ENCODE measurements at places on chromosomes 7 and 10.

DNA sequence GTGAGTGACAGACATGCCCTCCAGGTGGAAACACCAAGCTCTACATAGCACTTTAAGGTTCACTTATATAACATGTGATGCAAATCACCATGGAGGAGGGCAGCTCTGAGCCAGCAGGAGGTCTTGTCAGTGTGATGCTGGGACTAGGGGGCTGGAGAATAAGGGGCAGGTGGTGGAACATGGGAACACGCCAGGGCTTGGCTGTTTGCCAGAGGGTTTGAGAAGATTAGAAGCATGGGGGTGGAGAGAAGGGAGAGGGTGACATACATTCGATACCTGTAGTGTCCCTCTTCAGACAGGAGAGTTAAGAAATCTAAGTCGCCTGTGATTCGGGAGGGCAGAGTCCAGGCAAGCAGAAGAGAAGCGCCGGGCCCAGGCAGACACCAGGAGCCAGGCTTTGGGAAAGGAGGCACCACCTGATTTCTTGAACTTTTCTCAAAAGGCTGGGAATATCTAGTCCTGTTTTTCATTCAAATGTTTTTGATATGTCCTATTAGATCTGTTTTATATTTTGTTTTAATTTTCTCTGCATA lies 16.9 kb upstream of the LAMB4 start:
- DNase-seq: no peak

DNA sequence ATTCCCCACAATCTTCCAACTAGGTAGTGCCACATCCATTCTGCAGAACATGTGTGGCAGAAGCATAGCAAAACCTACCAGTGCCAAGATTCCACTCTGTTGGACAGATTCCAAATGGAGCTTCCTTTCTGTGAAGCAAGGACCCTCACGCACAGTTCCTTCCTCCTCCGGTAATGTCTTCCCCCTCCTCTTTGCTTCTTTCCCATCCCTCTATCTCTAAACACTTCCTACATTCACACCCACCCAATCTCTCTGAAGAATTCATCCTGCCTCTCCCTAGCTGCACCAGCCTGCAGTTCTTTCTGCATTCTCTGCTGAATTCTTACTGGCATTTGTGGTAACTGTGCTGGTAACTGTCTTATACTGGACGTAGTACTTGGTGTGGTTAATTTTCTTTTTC lies 124.9 kb downstream of the RNLS start:
- no peak for DNase-seq

DNA sequence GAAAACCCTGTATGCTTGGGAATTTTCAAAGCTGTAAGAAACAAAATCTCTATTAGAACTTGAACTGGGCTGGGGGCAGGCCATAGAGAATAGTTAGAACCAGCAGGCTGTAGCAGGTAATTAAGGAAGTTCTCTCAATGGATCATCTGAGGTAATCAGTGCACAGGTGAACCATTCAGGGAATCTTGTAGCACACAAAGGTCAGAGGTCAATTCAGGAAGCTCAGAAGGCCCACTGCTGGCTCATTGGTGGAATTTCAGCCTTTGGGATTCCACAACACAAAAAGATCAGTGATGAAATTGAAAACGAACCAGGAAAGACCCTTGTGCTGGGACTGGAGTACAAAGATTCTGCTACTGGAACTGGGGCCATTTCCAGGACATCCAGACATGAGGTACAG lies 82.0 kb downstream of the TMEM168 start:
- no peak for DNase-seq

GRCh38 chr7:42468471-42468870 lies 231.5 kb upstream of the GLI3 start:
- no peak for DNase-seq

DNA sequence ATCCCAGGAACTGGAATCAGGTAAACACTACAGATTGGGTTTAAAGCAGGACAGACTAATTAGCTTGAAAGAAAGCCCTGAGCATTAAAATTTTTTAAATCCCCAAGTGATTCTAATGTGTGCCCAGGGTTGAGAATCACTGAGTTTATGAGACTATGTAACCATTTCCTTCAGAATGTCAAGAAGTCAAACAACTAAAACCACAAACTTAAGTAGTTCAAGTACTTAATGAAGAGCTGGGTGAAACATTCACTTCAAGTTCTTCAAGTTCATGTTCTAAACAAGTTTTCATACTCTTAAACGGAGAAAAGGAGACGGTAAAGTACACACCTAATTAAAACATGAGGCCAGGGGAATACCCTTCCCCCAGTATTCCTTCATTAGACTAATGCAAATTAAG lies 28.2 kb upstream of the TLL2 start:
- no peak for DNase-seq

DNA sequence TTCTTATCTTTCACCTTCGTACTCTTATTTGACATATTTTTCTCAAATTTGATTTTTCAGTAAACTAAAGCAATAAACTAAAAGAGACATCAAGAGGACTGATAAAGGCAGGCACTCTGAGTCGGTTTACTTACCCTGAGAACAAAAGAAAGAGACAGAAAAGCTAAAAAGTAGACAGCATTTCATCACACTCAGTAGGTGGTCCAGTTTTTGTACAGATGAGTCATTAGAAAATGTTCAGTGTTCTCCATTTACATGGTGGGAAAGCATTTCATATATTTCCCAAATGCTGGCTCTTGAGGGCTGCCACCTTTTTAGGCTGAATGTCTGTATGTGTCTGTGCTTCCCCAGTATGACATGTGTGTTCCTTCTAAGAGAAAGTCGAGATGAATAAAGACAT lies 52.7 kb downstream of the NHLRC2 start:
- DNase-seq: no peak

GRCh38 chr7:122140918-122141317 lies 3.1 kb downstream of the AASS start:
- no peak for DNase-seq

GRCh38 chr10:101292194-101293006 lies 61.6 kb upstream of the BTRC start:
- no peak for DNase-seq

GRCh38 chr7:1986366-1987083 lies 246.2 kb downstream of the MAD1L1 start:
- DNase-seq: peak; percentile 30

DNA sequence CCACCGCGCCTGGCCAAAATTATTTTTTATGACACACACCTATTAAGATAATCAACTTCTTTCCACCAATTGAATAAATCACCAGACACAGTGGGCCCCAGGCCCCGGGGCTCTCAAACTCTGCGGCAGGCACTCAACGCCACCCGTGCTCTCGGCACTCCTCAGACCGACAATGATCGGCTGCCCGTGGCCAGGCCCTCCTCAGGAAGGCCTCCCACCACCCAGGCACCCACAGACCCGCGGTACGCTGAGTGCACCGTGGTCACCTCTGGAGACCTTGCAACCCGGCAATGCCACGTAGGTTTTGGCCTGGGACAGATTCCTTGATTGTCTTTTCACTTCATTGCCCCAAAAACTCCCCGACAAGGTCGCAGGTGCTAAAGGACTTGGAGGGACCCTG lies 6.9 kb downstream of the RADIL start:
- DNase-seq: no peak

DNA sequence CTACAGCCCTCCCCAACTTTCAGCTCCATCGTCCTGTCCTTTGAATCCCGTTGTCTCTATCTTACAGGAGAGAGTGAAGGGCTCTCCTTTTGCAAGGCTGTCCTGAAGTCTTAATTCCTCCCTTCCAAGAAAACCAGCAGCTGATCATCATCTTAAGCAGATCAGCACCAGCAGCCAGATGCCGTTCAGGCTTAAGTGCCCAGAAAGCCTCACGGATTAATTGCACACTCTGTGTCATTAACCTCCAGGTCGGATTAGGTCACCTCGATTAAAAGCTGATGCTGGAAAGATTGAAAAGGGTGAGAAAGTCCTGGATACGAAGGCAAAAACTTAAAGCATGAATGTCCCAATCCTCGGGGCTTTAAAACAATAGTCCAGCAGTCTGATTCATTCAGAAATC lies 24.8 kb upstream of the ADARB2 start:
- DNase-seq: no peak
